Foreskin fibroblast (primary cell): ENCODE measurements at places on chromosomes 16 and 17.

DNA sequence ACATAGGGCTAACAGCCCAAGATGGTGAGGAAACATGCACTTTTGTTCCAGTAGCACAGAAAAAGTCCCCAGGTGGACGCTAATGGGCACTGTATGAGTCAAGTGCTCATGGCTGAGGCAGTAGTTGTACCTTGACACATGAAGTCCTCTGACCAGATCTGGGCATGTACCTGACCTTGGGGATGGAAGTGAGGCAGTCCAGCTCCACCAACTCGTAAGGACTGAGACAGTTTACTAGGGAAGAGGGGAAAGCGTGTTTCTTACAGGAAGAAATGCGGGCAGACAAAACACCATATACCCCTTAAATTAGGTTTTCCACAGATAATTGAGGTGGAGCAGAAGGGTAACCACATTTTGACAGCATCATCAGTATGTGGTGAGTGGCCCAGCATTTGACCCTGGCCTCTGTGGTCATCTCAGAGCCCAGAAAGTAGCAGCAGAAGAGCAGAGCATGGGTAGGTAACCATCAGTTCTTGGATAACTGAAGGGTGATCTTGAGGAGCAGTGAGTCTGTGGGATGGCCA lies 32.4 kb upstream of the METTL9 start:
- no peak for DNase-seq

DNA sequence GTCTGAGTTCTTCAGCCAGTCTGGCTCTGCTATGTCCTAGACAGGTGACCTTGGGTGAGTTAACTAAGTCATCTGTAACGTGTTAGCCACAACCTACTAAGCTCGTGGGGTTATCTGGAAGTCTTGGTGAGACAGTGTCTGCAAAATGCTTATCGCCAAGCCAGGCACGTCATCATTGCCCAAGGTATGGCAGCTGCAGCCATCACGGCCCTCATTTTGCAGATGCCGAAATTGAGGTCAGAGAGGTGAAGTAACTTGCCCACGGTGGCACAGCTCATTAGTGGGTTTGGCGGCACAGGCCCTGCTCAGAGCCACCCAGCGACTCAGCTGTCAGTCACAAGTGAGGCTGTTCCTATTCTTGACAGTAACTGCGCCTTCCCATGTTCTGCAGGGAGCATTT lies 79.8 kb downstream of the CMIP start:
- DNase-seq, result no peak

GRCh38 chr16:69123910-69124309 lies 8.5 kb downstream of the CHTF8 start:
- DNase-seq, result peak; percentile 43

DNA sequence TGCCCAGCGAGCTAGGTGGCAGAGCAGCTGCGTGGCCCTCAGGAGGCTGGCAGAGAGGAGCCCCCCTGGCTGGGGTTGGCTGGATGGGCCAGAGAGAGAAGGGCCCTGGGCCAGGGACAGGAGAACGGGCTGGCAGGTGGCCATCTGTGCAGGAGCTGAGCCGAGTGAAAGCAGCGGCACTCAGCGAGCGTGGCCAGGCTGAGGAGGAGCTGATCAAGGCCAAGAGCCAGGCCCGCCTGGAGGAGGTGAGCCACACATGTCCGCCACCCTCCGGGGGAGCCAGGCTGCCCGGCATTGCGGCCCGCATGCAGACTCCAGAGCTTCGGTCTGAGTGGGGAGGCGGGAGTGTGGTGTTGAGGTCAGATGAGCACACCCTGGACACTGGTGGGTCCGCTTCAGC lies 2.1 kb upstream of the RAC3 start:
- no peak for DNase-seq

DNA sequence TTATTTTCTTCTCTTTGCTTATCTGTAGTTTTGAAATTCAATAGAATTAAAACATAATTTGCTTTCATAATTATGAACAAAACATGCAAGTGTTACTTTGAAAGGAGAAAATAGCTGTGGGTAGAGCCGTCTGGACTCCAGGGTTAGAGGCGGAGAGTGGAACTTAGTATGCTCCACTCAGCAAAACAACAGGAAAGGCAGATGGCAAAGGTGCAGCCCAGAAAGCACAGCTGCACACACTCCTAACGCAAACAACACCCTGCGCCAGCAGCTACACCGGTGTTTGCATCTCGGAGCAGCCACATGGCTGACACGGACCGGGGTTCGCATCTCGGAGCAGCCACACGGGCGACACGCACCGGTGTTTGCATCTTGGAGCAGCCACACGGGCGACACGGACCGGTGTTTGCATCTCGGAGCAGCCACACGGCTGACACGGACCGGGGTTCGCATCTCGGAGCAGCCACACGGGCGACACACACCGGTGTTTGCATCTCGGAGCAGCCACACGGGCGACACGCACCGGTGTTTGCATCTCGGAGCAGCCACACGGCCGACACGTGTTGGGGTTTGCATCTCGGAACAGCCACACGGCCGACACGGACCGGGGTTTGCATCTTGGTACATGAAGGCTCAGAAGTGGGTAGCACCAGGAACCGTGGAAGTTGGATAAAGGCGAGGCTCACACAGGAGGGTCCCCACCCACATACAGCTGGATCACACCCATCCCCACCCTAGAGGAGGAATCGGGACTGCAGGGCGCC lies 12.2 kb upstream of the CAPN15 start:
- no peak for DNase-seq

DNA sequence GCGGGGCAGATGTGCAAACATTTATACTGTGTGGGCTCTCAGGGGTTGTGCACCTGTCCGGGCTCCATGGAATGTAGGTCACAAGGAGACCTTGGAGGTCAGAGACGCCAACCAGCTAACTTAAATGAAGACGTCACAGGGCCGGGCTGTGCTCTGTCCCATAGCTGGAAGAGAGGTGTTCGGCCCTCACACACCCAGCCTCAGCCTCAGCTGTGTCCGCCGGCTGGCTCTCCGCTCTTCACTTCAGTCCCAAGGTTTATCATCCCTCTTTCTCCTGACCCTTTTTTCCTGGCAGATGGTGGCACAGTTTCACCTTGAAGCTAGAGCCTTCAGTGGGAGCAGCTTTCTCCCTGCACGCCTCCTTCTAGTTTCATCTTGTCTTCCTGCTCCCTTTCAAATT lies 6.0 kb upstream of the RBFOX3 start:
- no peak for DNase-seq
